PC-3 (cell line): ENCODE measurements at places on chromosomes 12 and 14. TPM values are rescaled to one million over a fixed set of nuclear protein-coding genes. Genes with fewer than 3 reads are reported as not detected.

Gene CLMN
- 3.5 and 3.7 TPM in 2 replicates for total RNA-seq

Gene TAS2R14
- 1.6 and 1.8 TPM in 2 replicates for total RNA-seq

Gene HOXC4
- 1.8 and 2.6 TPM in 2 replicates for total RNA-seq

Gene C12orf54
- not detected in 2 replicates for total RNA-seq

Gene G2E3
- 27.8 and 32.8 TPM in 2 replicates for total RNA-seq

Gene IL26
- not detected in 2 replicates for total RNA-seq

Gene RNASE1
- total RNA-seq = 0.23 and 0.51 TPM in 2 replicates

Gene TAS2R10
- total RNA-seq = 0.44 and 0.58 TPM in 2 replicates

Gene ACOT4
- 3.9 and 5.1 TPM in 2 replicates for total RNA-seq

Gene LMNTD1
- not detected in 2 replicates for total RNA-seq

Gene HOXC11
- 0.84 and 1.2 TPM in 2 replicates for total RNA-seq

Gene LRTM2
- not detected in 2 replicates for total RNA-seq

Gene HHIPL1
- 0.84 and 0.92 TPM in 2 replicates for total RNA-seq

Gene DHH
- 0.04 and 0.23 TPM in 2 replicates for total RNA-seq

Gene KRT74
- not detected in 2 replicates for total RNA-seq

Gene PTPN6
- total RNA-seq = 22.5 and 28.4 TPM in 2 replicates
